ENCODE measurements at places on chromosomes 11 and 22.

DNA sequence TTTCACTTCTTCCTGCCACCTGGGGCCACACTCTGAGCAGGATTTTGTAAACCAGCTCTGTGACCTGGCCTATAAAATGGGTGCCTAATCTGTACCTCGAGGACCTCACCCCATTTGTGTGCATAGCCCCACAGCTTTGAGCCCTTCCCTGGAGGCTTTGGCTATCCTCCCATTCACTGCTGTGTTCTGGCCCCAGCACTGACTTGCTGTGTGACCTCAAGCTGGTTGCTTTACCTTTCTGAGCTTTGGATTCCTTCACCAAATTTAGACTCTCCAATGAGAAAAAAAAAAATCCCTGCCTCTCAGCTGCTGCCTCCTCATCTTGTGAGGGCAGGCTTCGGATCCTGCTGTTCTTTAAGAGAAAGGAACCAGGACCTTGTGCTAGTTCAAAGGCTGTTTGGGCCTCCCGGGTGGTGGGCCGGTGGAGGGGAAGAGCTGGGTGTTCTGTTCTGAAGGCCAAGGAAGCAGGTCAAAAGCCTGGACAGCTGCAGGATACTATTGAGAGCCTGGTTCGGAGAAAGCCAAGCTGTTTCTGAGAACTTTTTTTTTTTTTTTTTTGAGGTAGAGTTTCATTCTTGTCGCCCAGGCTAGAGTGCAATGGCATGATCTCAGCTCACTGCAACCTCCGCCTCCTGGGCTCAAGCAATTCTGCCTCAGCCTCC is 1.1 kb upstream of the PYGM start:
- DNase-seq, result no peak

GRCh38 chr11:2542406-2542805 is 97.6 kb downstream of the KCNQ1 start:
- no peak for DNase-seq

- DNase-seq, result no peak
Measured at GRCh38 chr11:60500276-60500910, 7.8 kb downstream of the MS4A12 start.

DNA sequence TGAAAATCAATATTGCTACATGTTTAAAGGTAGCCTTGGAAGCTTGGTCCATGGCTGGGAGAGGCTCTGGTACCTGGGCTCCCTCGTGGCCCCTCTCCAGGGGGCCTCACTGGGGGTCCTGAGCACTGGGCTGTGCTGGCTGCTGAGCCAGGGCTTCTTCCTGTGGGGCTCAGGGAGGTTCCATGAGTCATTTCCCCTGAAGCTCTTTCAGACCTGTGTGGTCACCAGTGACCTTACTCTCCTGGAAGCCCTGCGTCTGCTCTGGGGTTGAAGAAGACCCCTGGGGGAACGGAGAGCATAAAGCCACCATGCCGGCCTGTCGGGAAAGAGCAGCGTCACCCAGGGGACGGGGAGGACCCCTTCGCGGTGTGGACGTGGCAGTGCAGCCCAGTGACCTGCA is 389.0 kb downstream of the TBC1D22A start:
- DNase-seq, result no peak

DNA sequence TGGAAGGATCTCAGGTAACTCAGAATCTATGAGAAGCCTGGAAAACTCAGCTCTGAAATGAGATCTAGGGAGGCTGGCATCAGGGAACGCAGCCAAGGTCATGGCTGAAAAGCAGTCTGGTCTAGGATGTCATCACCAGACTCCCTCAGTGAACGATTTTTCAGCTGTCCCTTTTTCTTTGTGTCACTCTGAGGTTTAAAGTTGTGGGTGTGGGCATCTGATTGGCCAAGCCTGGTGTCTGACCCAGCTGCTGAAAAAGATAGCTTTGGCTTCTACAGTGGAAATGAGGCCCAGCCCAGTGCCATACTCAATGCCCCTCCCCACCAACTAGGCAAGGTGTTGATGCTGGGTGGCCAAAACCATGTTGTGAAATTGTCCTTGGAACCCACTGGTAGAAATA is 14.5 kb downstream of the RPS3 start:
- no peak for DNase-seq

DNA sequence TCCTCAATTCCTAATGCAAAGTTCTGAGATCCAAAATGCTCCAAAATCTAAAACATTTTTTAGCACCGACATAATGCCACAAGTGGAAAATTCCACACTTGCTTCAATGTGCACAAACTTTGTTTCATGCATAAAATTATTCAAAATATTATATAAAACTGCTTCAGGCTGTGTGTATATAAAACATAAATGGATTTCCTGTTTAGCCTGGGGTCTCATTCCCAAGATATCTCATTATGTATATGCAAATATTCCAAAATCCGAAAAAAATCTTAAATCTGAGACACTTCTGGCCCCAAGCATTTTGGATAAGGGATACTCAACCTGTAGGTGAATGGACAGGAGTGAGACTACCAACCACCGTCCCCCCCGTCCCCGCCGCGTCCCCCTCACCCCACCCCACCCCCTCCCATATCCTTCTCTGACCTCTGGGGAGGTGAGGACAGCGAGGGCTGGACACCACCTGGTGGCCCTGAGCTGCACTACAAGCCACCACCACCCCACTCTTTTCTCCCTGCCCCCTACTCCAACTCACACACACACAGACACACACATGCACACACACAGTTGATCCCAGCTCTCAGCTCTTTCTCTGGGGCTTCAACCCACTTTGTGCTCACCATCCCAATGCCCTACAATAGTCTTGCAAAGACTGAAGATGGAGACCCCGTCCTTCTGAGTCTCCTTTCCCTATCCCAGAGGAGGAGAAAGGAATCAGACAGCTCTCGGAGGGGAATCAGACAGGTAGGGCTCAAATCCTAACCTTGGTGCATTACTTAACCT is 101.0 kb downstream of the PDE2A start:
- DNase-seq, result no peak

DNA sequence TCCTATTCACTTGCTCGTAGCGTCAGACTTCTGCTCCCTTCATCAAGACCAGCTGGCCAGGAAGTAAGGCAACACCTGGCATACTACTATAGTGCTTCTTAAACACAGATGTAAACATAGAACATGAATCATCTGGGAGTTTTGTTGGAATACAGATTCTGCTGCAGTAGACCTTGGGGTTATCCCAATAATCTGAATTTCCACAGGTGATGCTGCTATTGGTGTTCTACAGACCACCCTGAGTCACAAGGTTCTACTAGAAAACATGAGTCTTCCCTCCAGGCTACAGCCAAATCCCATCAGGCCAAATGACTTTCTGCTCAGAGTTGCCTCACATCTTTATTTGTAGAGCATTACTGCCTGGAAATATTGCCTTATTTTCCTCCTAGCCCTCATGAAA is 175.2 kb downstream of the NELL1 start:
- no peak for DNase-seq

DNA sequence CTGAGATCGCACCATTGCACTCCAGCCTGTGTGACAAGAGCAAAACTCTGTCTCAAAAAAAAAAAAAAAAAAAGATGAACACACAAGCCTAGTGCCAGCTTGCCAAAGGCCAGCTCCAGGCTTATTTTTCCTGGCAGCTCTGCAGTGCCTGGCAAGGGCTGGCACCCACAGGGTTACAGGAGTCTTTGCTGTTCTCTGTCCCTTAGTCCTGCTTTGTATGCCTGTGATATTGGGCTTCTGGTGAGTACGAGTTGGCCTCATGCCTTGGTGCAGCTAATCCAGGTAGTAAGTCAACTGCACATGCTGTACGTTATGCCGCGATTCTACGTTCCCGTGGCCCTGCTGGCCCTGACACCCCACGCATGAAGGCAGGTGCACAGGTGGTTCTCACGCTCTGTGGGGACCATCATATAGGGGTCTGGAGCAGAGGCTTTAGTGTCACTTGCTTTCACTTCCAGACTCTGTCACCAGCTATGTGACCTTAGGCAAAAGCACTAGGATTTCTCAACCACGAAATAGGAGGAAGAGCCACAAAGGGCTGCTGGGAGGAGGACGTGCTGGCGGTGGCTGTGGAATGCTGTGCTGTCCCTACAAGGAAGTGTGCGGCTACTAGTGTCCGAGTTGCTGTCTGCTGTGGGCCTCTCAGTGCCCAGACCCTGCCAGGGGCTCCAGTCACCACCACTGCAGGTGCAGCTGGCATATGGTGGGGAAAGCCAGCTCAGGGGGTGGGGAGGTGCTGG is 21.4 kb upstream of the RASL10A start:
- no peak for DNase-seq

- no peak for DNase-seq
Measured at GRCh38 chr11:69674267-69674885, 777 bp downstream of the LTO1 start.

DNA sequence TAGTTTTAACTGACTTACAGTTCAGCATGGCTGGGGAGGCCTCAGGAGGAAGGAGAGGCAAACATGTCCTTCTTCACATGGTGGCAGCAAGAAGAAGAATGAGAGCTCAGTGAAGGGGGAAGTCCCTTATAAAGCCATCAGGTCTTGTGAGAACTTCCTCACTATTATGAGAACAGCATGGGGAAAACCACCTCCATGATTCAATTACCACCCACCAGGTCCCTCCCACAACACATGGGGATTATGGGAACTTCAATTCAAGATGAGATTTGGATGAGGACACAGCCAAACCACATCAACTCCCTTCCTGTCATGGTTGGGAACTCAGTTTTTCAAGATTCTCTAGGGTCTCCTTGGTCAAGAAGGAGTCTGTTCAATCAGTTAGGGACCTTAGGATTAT is 432.9 kb upstream of the CNTN5 start:
- no peak for DNase-seq

GRCh38 chr11:28922386-28922981 is 814.3 kb downstream of the METTL15 start:
- DNase-seq, result no peak

GRCh38 chr22:30668386-30668710 is 673 bp upstream of the DUSP18 start:
- DNase-seq, result no peak

GRCh38 chr22:37862570-37863325 is 13.5 kb downstream of the EIF3L start:
- DNase-seq, result no peak

- no peak for DNase-seq
Measured at GRCh38 chr11:37505406-37505805, 907.4 kb upstream of the RAG2 start.

GRCh38 chr22:26884921-26885320 is 227.5 kb downstream of the MIAT start:
- no peak for DNase-seq

- no peak for DNase-seq
Measured at GRCh38 chr11:121790430-121790829, 325.6 kb downstream of the BLID start.

GRCh38 chr11:110903378-110903777 is 191.1 kb upstream of the ARHGAP20 start:
- DNase-seq, result no peak

GRCh38 chr22:40178417-40179409 is 988 bp downstream of the TNRC6B start:
- no peak for DNase-seq

GRCh38 chr11:44305470-44306051 is 4.4 kb downstream of the ALX4 start:
- DNase-seq, result no peak

Measured in occipital lobe (tissue), 3 donors.